NCI-H2029 (cell line): ENCODE measurements at places on chromosomes 5 and 9.

DNA sequence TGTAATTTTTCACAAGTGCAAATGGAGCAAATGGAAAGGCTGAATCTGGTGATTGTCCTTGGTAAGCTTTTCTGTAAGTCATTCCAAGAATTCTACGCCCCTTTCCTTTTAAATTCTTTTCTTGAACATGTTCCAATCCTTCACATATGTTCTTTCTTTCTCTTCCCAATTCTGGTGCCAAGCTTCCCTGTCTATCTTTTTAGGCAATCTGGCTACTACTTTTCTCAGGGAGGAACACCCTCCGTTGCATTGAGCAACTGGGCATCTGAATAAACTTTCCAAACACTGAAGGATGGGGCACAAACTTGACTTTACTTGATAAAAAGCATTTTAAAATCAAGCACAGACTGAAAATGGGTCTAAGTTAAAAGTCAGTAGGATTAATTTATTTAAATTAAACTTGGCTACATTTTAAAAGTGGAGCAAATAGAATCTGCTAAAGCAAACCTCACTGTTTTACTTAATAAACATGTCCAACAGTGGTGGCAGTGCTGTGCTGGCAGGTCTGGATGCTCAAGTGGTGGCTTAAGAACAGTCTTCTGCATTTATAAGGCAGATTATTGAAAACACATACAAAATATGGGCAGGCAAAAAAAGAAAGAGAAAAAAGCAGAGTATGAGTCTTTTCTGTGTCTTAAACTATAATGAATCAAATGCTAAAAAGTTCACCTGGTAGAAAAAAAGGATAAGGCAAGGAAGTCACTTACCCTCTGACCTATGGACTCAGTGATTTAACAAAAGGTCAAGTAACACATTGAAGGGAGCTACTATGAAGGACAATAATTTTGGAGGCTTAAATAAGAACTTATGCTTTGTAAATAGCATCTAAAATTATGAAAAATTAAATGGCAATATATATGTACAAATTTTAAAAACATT lies 5.4 kb downstream of the ELL2 start:
- DNase-seq: no peak

DNA sequence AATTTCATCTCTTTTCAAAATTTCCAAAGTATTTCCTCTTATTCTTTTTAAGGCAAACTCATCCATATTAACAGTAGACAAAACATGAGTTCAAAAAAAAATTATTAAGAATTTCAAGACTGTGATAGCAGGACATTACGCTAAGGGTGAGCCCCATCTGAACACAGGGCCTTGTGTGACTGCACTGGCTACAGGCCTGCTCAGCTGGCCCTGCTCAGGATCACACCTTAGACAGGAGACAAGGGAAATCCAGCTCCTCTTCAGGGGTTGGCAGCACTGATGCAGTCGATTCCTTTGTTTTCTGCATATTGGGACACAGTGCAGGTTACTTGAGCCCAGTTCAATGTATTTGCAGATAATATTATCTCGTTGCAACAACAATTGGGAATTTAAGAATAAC lies 444.7 kb downstream of the PLK2 start:
- no peak for DNase-seq

DNA sequence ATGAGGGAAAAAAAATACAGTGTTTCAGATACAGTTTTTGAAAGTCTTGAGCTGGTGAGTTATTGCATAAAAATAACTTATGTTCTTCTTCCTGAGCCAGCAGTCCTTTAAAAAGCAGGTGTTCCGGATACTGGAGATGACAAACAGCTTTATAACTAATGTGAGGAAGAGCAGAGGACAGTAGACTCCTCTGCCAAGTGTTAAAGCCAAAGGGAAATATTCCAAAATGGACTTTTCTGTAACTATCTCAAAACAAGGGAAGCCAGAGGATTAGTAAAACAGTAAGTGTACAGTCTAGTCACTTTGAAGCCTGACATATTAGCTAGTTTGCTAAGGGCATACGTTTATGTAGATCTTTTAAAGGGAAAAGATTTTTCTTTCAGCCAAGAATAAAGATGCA lies 11.0 kb upstream of the SNCAIP start:
- no peak for DNase-seq

DNA sequence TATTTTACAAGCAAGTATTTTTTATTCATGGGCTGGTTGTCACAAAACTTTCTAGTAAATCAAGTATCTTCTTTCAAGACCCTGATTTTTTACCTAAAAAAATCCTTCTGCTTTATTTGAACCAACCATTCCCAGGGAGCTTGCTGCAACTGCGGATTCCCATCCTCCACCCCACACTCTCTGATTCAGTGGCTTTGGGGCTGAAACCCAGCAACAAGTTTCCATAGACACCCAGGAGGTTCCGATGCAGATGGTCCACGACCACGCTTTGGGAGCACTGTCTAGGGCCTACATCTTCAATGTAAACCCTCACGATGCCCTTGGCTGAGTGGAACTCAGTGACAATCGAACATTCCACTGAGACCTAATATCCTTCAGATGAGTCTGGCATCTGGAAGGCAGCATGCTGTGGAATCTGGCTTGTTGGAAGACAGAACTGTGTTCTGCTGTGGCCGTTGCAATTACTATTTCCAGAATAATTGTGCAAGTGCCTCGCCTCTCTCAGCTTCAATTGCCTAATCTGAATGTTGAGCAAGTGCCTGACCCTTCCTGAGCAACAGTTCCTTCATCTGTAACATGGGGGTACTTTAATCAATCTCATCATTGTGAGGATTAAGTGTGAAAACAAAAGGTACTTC lies 105.1 kb downstream of the INSYN2B start:
- DNase-seq: no peak

DNA sequence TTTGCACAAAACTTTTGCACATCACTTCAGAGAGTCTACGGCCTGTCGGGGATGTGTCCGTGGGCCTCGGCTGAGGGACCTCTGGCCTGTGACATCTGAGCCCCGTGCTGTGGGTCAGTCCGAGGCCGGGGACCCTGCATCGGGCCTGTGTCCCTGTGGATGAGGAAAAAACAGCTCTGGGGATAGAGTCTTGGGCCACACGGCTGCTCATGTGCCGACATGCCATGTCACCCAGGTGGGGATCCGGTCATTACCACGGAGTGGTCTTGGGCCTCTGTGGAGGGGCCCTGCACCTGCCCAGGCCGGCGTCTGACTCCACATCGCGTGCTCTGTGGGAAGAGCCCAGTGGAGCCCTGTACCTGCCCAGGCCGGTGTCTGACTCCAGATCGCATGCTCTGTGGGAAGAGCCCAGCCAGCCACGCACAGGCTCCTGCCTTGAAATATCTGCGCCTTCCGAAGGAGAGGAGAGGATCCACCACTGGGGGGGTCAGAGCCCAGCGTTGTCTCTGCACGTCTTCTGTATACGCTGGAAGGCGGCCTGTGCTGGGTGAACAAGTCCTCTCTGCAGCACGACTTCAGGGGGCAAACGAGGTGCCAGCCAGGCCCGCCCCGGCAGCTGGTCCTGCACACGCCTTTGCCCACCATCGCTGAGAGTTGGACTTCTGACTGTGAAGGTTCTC lies 27.5 kb upstream of the IRX4 start:
- no peak for DNase-seq

- no peak for DNase-seq
Measured at GRCh38 chr9:129752900-129753729, at the start of gene PTGES. TSS of gene PTGES (minus strand) at chr9:129753042. CDS start at chr9:129753012, 30 bp downstream.

DNA sequence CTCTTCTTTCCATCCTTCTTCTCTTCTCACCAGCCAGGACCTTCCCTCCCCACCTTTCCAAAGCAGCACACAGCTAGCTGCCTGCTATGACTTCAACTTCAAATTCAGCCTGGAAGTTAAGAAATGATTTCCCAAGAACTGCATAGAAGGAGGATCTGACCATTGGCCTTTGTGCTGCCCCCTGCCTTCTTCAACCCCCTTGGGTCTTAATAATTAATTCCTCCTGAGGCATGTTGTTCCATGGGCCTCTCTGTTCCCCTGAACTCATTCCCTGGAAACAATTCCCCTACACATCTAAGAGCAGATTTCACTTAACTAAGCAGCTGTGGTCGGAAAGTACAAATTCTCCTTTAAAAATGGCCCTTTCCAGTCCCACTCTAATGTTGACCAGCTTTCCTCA lies 62.4 kb downstream of the ADAMTS12 start:
- DNase-seq: no peak

DNA sequence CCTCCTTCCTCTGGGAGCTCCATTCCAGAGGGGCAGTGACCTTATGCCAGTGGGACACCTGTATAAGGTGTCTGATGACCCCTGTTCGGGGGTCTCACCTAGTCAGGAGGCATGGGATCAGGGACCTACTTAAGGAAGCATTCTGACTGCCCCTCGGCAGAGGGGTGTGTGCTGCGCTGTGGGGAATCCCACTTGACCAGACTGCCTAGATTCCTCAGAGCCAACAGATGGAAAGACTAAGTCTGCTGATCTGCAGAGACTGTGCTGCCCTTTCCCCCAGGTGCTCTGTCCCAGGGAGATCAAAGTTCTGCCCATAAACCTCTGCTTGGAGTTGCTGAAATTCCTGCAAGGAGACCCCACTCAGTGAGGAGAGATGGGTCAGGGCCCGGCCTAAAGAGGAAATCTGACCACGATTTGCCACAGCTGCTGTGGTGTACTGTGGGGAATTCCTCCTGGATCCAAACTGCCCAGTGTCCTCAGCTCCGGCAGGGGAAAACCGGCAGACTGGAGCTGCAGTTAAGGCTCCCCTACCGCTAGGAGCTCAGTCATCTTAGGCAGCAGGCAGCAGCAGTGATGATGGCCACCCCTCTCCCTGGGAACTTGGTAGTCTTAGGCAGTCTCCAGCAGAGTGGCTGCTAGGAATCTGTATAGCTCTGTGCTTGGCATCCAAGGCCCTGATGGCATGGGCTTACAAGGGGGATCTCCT lies 34.8 kb upstream of the FAM120A start:
- no peak for DNase-seq

DNA sequence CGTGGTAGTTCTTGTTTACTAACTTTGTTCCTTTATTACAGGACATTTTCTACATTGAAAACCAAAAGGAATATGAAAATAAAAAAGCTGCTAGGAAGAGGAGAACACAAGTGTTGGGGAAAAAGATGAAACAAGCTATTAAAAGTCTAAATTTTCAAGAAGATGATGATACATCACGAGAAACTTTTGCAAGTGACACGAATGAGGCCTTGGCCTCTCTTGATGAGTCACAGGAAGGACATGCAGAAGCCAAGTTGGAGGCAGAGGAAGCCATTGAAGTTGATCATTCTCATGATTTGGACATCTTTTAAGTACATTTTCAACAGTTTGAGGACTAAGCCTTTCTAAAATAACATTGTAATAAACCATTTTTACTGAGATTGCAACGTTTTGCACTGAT lies 23.8 kb downstream of the PHAX start:
- no peak for DNase-seq

- no peak for DNase-seq
Measured at GRCh38 chr5:178246624-178247279, 14.2 kb upstream of the PHYKPL start.

DNA sequence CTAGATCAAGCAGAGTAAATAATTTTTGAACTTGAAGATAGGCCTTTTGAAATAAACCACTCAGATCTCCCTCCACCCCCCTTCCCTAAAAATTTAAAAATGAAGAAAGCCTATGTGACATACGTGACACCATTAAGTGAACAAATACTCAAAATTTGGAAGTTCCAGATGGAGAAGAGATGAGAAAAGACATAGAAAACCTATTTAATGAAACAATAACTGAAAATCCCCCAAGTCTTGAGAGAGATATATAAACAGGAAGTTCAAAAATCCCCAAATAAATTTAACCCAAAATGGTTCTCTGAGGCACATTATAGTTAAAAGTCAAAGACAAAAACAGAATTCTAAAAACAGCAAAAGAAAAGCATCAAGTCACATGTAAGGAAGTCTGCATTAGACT lies 428.6 kb downstream of the PSAT1 start:
- no peak for DNase-seq

DNA sequence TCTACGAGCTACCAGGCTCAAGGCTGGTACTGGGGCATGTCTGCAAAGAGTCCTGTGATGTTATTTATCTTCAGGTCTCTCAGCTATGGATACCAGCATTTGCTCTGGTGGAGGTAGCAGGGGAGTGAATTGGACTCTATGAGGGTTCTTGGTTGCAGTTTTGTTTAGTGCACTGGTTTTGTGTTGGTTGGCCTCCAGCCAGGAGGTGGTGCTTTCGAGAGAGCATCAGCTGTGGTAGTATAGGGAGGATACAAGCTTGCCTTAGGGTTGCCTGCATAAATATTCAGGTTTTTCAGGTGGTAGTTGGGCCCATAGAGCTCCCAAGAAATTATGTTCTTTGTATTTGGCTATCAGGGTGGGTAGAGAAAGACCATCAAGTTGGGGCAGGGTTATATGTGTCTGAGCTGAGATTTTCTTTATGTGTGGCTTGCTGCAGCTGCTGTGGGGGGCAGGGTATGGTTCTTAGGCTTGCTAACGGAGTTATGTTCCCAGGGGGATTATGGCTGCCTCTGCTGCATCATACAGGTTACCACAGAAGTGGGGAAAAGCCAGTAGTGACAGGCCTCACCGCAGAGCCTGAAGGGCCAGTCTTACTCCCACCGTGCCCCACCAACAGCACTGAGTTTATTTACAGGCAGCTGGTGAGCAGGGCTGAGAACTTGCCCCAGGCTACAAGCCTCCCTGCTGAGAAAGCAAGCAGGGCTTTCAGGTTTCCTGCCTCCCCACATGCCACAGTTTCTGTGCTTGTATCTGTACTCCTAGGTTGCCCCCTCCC lies 9.7 kb upstream of the RIOK2 start:
- no peak for DNase-seq

DNA sequence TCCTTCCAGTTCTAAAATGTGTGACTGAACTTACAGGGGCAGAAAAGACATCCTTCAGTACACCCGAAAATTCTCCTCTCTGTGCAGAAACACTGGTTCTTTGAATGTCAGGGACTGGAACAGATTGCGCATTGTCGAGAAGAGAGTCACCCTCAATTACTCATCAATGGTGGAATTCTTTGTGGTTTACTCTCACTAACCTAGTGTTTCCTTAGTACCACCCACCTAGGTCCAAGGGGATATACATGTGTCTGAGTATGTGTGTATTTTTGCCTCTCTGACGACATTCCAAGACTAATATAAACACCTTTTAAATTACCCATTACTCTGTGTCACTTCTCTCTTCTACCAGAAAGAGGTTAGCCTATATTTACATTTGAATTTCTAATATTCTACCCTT lies 660.8 kb downstream of the TLE1 start:
- no peak for DNase-seq

GRCh38 chr9:75170898-75171360 lies 82.6 kb downstream of the OSTF1 start:
- DNase-seq: no peak
